ENCODE measurements at places on chromosomes 5 and 9.

- DNase-seq: no peak
Measured at GRCh38 chr9:23537192-23538066, 288.6 kb downstream of the ELAVL2 start.

DNA sequence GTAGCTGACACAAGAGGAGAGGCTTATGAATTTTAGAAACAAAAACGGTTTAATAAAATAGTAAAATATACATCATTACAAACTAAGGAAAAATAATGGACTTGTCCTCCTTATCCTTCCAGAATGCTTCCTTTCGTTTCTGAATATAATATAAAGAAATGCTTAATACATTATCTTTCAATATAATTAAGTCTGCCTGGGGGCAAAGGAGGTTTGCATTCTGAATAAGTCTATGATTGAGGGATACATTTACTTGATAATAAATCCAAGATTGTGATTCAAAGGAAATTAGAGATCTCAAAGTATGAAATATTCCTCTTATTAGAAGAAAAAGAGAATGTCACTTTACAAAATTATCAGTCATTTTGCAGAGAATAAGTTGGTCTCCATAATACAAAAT lies 386.5 kb downstream of the SPATA31D1 start:
- no peak for DNase-seq

DNA sequence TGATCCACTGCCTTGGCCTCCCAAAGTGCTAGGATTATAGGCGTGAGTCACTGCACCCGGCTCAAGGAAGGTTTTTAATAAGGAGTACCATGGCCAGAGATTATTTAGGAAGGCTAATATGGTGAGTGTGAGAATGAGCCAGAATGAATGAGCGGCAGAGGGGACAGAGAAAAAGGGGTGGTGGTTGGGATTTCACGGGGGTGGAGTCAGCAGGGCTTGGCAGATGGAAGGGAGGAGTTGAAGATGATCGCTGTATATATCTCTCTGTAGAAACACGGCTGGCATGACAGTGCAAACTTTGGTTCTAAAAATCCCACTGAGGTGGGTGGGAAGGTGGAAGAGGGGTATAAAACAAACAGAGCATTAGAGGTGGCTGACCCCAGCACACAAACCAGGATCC lies 176.7 kb upstream of the TBC1D2 start:
- no peak for DNase-seq

GRCh38 chr9:18056269-18056992 lies 417.5 kb upstream of the ADAMTSL1 start:
- DNase-seq: no peak

- no peak for DNase-seq
Measured at GRCh38 chr5:82642313-82642712, 364.2 kb upstream of the RPS23 start.

DNA sequence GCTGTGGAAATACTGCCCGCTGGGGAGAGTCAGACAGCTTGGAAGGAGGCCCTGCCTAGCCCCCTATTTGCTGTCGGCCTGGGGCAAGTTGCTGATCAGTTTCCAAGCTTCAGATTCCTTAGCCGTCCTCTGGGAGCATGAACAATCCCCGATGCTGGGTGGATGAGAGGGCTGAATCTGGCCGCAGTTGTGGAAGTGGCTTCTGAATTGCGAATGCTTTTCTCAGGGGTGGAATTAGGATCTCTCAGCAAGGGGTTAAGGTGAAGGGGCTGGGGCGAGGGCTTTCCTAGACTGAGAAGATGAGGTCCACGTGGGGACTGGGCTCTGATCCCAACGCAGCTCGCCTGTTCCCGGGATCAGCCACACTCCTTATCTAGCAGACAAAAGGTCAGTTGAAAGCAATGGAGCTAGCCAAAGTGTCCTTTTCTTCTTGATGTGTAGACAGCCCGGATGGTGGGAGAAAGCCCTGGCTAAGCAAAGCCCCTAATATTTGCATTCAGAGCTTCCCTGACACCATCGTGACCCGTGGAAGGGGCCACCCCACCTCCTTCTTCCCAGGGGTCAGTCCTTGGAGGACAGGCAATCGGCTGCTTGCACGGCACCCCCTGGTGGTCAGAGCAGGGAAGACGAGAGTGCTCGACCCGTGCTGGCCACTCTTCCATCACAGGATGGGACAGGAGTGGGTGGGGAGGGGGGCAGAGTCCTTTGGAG lies 54.9 kb downstream of the COL15A1 start:
- peak; percentile 17 for DNase-seq

Measured in urinary bladder (tissue), 4 donors.